ENCODE measurements at places on chromosomes 6 and 20.

DNA sequence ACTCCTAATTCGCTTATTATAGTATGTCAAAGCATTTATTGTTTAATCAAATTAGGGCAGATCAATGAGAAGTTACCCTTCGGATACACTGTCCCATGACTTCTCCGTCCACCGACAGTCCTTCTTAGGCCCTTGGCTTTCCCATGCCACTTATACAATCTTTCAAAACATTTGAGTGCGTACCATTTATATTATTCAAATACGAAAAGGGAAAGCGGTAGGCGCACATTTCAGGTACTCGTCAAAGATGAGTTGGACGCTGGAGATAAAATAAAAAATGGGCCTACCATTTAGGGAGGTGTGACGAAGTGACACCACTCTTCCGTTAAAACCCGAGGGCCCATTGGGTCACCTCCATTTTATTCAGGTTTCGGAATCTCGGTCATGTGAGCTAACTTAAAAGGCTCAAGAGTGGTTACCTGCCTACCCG lies 542 bp upstream of the AFG1L start:
- DNase-seq: no peak

GRCh38 chr6:83257791-83258190 lies 64.6 kb downstream of the RWDD2A start:
- DNase-seq: no peak

- no peak for DNase-seq
Measured at GRCh38 chr6:75115481-75115880, 90.4 kb downstream of the COL12A1 start.

DNA sequence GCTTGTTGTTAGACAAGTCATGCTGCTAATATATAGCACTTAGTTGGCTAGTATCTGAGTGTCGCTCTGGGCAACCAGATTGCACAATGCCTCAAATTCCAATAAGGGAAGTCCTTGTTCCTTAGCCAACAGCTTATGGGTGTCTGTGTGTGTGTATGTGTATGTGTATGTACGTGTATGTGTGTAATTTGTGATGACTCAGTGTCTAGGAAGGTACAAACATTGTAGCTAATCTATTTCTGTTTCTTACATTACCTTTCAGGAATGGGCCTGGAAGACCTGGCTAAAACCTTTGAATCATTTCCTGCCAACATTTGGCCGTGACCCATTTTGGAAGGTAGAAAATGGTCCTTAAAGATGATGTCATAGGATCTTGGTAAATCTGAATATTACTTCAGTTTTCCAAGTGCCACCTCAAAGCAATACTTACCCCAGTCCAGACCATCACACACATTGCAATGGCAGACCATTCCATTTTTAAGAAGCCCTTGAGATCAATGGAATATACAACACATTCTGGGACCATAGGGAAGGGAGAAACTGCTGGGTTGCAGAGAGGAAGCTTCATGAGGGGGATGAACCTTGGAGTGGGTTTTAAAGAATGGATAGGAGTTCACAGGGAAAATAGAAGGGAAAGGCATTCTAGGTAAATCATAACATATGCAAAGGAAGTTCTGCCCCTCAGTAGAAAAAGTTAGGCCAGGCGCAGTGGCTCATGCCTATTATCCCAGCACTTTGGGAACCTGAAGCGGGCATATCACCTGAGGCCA lies 25.1 kb downstream of the NEDD9 start:
- no peak for DNase-seq

DNA sequence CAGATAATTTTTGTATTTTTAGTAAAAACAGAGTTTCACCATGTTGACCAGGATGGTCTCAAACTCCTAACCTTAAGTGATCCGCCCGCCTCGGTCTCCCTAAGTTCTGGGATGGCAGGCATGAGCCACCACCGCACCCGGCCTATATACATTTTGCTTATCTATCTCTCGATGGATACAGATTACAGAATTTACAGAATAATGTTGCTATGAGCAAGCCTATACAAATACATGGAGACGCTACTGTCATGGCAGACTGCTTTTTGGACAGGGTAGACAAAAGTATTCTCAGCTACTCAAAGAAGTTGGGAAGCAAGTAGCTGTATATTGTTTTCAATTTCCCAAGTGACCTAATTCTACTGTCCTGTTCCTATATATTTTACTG lies 1.6 kb downstream of the HSPA1L start:
- no peak for DNase-seq

GRCh38 chr20:61970357-61970756 lies 95.3 kb downstream of the TAF4 start:
- no peak for DNase-seq

DNA sequence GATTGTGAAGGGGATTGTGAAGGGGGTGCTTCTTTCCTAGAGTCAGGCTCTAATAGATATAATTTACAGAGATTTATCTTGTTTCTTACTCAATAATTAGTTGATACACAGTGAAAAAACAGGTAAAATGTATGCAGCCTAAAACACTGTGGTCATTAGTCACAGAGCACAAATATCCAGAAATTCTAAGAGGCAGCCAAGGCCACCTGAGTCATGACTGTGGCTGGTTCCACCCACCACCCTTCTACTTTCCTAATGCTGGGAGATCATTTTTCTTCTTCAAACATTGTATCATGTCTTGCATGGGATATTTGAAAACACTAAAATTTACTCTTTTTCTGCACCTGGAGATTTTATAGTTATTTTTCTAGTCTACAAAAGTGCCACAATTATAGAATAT lies 181.6 kb downstream of the OTOR start:
- DNase-seq: no peak

GRCh38 chr6:163405412-163406309 lies 8.9 kb upstream of the QKI start:
- no peak for DNase-seq

GRCh38 chr20:8216375-8217200 lies 84.5 kb downstream of the PLCB1 start:
- DNase-seq: no peak

DNA sequence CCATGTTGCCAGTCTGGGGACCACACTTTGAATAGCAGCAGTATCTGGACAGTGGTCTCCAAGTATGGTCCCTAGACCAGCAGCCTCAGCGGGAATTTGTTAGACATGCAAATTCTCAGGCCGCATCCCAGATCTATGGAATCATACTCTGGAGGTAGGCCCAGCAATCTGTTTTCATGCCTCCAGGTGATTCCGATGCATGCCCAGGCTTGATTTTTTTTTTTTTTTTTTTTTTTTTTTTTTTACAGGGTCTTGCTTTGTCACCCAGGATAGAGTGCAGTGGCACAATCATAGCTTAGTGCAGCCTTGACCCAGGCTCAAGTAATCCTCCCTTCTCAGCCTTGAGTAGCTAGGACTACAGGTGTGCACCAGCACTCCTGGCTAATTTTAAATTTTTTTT lies 682 bp upstream of the SLA2 start:
- DNase-seq: no peak

All from H1 (cell line).